ENCODE measurements at places on chromosomes 1 and 21.

DNA sequence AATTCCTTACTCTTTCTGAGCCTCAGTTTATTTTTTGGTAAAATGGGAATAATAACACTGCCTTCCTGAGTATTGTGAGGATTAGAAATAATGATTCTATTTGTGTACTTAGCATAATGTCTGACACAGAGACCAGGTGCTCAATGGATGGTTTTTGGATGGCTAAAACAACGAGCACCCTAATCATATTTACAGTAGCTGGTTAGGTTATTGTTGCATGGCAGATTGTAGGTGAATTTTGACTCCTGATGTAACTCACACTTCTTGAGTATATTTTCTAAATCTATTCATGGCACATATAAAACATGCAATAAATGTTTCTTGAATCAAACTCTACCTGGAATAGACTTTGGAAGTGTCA is 11.9 kb upstream of the DUSP10 start:
- no peak for DNase-seq

GRCh38 chr21:36923270-36923669 is 43.2 kb downstream of the HLCS start:
- no peak for DNase-seq

DNA sequence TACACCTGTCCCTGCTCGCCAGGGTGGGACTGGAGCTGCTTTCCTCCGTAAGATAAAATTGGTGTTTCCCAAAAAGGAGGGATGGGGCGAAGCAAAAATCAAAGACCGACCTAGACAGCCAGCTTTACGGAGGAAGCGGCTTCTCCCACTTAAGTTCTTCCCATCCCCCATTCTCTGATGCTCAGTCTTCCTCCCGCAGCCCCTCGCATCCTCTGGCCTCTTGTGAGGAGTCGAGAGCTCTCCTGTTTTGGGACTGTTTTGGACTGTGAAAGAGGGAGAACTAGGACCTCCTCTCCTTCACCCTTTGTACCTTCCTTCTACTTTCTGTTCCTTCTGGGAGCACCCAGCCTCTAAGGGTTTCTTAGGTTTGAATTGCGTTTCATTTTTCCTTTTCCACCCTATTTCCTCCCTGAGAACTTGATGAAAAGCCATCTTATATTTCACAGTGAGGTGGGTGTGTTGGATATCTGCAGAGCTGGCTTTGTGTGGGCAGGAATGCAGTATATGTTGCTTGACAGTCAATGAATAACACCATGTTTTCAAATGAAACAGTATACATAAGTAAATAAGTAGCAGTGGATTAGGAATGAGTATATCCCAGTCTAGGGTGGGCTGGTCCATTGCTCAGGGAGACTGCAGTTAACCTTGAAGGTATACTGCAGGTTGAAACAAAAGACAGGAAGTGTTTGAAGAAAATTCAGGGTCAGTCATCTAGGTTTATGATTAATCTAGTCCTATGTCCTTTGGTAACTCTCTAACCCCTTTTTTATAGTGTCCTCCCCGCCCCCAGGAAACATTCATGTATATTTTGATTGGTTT is 848 bp downstream of the CTTNBP2NL start:
- peak; percentile 24 for DNase-seq

GRCh38 chr1:25744140-25744581 is 55.8 kb upstream of the SELENON start:
- DNase-seq = peak; percentile 38

DNA sequence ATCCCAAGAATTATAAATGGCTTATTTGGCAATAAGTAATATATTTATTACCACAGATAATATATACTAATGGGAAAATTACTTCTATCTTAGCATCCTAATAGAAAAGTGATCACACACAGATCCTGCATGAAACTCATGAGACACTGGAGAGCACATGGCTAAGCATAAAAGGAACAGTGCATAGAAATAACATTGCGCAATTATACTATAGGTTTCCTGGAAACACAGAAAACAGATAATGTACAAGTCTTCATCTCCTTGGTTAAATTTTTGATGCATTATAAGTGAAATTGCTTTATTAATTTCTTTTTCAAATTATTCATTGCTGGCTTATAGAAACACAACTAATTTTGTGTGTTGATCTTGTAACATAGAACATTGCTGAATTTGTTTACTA is 210.4 kb downstream of the USH2A start:
- DNase-seq = no peak

Data from nephron progenitor cell (in vitro differentiated cells).